Airway epithelial cell (primary cell): ENCODE measurements at places on chromosomes 7 and 10. TPM values are rescaled to one million over a fixed set of nuclear protein-coding genes. Genes with fewer than 3 reads are reported as not detected.

The ZNF485 gene
- 2.8 and 3.0 TPM in 2 replicates for total RNA-seq

The SLC26A5 gene
- not detected in 2 replicates for total RNA-seq

The AKR1C8 gene
- not detected in 2 replicates for total RNA-seq

The MNX1 gene
- 0.09 TPM in 1 of 2 replicates, not detected in the other for total RNA-seq

The C10orf53 gene
- total RNA-seq: not detected in 2 replicates

The SFTPD gene
- total RNA-seq: 0.35 and 0.42 TPM in 2 replicates

The IL6 gene
- total RNA-seq: 1.1 and 1.6 TPM in 2 replicates

The ACHE gene
- total RNA-seq: not detected in 2 replicates

The LRRD1 gene
- total RNA-seq: not detected in 2 replicates

The TBL2 gene
- total RNA-seq: 27.3 and 41.6 TPM in 2 replicates

The AASS gene
- 6.5 and 8.6 TPM in 2 replicates for total RNA-seq

The SPDYE16 gene
- 0.05 TPM in 1 of 2 replicates, not detected in the other for total RNA-seq

The INA gene
- total RNA-seq: 2.4 and 3.7 TPM in 2 replicates

The FBXL13 gene
- total RNA-seq: 0.21 TPM in 1 of 2 replicates, not detected in the other

The GRID1 gene
- not detected in 2 replicates for total RNA-seq

The DLX6 gene
- not detected in 2 replicates for total RNA-seq

The PRKAG2 gene
- total RNA-seq: 9.6 and 11.8 TPM in 2 replicates

The LHFPL3 gene
- total RNA-seq: not detected in 2 replicates

The LIPK gene
- 1.4 and 1.9 TPM in 2 replicates for total RNA-seq

The CDH23 gene
- under 0.01 and 0.35 TPM in 2 replicates for total RNA-seq

The PKD2L1 gene
- not detected in 2 replicates for total RNA-seq

The HOXA2 gene
- total RNA-seq: not detected in 2 replicates

The LRRC72 gene
- not detected in 2 replicates for total RNA-seq

The ABCB1 gene
- not detected in 2 replicates for total RNA-seq

The SPDYE9 gene
- not detected in 2 replicates for total RNA-seq

The CALCR gene
- total RNA-seq: not detected in 2 replicates

The TACC2 gene
- total RNA-seq: 32.0 and 40.1 TPM in 2 replicates

The AEBP1 gene
- total RNA-seq: 1.6 and 3.1 TPM in 2 replicates

The ZNF3 gene
- 11.8 and 17.4 TPM in 2 replicates for total RNA-seq

The LRRC18 gene
- total RNA-seq: not detected in 2 replicates

The GAD2 gene
- total RNA-seq: not detected in 2 replicates

The NPFFR1 gene
- not detected in 2 replicates for total RNA-seq

The GIMAP5 gene
- not detected in 2 replicates for total RNA-seq

The LIPN gene
- 0.42 and 0.93 TPM in 2 replicates for total RNA-seq

The RASSF4 gene
- total RNA-seq: 0.60 and 2.4 TPM in 2 replicates

The ASCC1 gene
- total RNA-seq: 26.0 and 29.6 TPM in 2 replicates

The SLC13A1 gene
- total RNA-seq: not detected in 2 replicates
